Activated T-helper 17 cell treated with anti-CD3 and anti-CD28 coated beads, Interleukin-2, amount 50 U/mL, for 72 hours (primary cell): ENCODE measurements at places on chromosomes 6 and 20. TPM values are rescaled to one million over a fixed set of nuclear protein-coding genes. Genes with fewer than 3 reads are reported as not detected.

DNA sequence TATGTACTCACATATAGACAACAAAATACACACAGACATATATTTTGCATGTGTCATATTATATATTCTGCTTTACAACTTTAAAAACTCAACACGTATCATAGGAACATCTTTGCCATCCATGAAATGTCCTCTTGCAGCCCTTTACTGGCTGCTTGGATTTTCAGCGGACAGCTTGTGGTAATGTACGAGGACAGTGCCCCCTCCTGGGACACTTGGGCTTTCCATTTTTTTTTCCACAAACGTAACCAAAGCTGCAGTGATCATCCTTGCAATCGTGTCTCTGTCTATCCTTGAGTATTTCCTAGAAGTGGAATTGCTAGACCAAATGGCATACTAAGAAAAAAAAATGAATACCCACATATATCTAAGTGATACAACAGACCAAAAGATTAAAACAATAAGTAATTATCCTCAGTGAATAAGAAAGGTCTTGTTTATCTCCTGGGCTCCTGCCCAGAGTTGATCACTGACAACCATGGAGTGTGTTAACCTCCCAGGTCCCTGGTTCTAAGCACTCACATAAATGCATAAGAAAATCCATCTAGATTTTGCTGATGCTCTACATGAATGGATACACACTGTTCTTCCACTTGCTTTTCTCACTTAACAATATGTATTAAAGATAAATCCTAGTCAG is 18.1 kb downstream of the BPI start:
- no peak for ATAC-seq

The SNAP25 gene
- total RNA-seq = 0.13 TPM

DNA sequence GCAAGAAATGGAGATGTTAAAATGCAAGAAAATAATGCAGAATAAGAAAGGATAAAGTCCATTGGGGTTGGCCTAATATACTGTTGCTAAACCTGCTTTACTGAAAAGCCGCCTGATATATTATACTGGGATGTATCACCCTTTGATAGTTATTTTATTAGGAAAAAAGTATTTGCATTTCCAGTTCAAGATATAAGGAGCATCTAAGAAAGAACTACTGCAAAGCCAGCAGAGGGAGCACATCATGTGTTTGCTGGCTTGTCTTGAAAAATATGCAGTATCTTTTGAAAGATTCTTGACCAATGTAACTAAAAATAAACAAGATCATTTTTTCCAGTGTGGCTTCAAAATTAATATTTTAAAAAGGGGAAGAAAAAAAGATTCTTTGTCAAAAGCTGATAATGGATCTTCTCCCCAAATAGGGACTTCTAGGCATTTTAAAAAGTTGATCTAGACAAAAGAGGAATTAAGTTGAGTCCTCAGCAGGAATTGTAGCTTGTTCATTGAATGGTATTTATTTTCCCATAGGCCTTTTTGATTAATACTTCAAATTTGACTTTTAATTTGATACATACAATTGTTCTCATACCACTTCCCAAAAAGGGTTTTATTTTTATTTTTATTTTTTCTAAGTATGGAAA is 214.9 kb downstream of the ZFAND3 start:
- no peak for ATAC-seq

DNA sequence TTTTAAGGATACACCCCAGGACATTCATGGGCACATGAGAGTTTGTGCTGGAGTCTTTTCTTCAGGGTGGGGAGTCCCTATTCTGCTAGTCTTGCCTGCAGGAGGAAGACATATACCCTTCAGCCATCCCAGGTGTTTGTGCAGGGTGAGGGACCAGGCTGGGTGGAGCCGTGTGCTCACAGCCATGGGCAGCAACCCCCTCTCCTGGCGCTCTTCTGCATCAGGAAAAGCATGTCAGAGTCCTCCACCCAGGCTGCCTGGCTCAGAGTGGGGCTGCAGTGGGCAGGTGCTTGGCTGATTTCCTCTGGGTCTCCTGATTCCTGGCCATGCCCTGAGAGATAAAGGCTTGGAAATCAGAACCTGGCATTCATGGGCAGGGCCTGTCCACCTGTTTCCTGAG is 22.7 kb upstream of the MLN start:
- no peak for ATAC-seq

GRCh38 chr20:62479156-62479555 is 3.4 kb upstream of the GATA5 start:
- ATAC-seq = no peak
